Left lung (tissue), 14 donors: ENCODE measurements at places on chromosomes 6 and 20. TPM values are rescaled to one million over a fixed set of nuclear protein-coding genes. Genes with fewer than 3 reads are reported as not detected.

LHFPL5 gene
- polyA plus RNA-seq: not detected

DNA sequence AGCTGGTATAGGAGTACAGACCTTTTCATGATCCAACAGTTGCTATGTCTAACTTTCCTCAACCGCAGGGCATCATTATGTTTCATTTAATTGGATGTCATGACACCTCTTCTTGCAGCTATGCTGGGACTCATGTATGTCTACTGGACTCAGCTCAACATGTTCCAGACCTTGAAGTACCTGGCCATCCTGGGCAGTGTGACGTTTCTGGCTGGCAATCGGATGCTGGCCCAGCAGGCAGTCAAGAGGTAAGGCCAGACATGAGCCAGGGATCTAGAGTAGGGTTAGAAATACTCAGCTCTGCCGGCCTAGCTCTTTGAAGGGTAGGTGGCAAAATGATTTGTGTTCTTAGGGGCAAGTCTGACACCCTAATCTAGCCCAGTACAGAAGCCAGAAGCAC lies 25.2 kb downstream of the GHRH start:
- no peak for DNase-seq

DNA sequence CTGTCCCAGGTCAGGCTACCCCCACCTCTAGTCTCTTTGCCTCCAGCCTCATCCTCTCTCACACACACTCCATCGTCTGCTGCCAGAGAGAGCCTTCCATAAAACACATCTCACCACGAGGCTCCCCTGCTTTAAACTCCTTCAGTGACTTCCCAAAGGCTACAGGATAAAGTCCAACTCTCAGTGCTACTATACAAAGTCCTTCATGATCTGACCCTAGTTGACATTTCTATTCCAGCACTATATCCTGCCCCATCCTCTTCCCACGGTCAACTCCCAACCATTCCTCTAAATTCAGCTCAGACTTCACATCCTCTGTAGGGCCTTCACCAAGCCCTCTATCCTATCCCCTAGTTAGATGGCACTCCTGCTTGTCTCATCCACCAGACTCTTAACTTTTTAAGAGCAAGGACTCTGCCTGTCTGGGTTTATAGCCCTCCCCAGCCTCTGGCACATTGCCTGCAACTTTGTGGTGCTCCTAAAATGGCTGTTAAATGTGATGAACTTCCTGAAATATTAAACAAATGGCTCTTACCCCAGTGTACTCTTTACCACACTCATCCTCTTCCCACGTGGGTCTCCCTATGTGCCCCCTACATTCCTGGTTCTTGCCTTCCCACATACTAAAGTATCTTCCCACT lies 36.1 kb downstream of the KIF16B start:
- no peak for DNase-seq

GRCh38 chr6:63425493-63425892 lies 105.7 kb upstream of the LGSN start:
- DNase-seq: no peak

DNA sequence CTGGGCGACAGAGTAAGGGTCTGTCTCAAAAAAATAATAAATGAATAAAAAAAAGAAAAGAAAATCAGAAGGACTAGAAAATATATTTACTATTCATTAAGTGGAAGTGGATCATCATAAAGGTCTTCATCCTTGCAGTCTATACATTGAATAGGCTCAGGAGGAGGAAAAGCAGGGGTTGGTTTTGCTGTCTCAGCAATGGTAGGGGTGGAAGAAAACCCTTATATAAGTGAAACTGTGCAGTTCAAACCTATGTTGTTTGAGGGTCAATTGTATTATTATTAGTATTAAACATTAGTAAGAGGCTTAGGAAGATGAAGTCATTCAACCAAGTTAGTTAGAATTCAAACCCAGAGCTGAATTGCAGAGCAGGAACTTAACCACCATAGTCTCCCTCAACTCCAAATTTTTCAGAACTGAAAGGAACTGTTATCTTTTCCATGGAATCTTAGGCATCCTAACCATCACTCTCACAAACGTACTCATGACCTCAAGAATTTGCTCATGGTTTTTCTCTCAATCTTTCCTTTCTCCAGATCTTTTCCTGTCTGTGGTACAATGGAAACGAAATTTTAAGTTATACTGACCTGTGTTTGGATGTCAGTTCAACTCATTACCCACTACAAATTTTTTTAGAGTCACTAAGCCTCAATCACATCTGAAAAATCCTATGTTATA lies 7.7 kb upstream of the SMIM13 start:
- DNase-seq: no peak

DNA sequence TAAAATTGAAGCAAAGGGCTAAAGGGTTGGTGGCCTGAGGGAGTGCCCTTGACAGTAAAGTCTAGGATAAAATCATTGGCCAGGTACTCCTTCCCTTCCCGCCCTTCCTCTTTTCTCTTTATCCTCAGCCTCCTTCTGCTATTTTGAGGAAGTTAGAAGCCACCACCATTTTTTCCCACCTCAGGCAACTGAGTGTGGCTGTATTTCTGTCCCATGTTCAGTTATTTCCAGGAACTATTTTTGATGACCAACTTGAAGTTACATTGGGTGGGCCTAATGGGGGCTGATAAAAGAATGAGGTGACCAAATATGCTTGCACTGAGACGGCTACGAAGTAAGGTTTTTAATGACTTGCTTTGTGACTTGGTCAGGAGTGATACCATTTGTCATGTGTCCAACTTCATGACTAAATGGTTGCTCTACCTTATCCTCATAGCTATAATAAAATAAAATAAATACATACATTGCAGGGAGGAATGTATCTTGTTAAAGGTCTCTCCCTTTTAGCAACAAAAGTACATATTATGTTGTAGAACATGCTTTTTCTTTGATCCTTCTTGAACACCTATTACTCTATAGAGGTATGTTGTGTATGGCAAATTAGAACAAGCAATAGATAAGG lies 12.0 kb downstream of the PTPN1 start:
- DNase-seq: no peak

CDKN1A gene
- polyA plus RNA-seq: 6.9 TPM

DNA sequence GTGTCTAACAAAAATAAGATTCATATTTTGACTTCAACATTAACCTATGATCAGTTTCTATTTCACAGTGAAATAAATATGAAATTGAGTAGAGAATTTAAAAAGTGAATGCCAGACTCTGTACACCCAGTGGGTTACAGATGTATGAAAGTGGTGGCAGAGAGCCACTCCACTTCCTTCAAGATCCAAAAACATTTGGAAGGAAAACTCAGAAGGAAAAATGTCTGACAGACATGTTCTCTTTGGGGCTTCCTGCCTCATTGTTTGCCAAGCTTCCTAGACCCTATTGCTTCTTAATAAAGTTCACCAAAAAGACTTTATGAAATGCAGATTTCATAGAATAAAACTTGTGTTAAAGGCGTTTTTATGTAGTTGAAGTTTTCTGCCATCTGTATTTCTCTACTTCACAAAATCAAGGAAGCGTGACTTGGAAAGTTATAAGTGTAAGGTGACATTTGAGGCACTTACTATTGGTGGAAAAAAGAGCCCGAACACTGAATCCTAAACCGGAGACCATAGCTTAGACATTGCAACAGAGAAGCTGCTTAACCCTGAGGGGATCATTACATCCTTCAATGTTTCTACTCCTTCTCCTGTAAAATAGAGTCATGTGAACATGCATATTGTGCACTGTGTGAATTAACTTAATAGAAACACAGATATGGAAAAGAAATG lies 12.8 kb downstream of the HMGCLL1 start:
- DNase-seq: no peak

SLC22A7 gene
- not detected for polyA plus RNA-seq

GRCh38 chr6:127221201-127221600 lies 45.5 kb upstream of the RNF146 start:
- no peak for DNase-seq

SNX9 gene
- 40.7 TPM for polyA plus RNA-seq

DNA sequence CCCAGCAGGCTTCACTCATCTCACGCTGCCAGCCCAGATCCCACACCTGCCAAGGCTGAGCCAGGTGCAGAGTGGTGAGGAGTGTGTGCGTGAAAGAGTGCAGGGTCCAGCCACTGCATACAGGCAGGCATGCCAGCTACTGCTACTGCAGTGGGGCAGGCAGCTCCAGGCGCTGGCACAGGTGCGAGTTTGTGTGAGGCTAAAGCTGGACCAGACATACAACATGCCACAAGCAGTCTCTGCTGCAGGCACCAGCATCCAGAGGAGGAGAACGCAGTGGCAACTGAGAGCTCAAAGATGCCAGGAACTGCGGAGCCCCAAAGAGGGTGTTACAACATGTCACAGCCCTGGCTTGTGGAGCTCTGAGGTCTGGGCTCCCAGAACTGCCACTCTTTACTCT lies 149.8 kb downstream of the EYS start:
- no peak for DNase-seq

ME1 gene
- 11.4 TPM for polyA plus RNA-seq

PSMG4 gene
- polyA plus RNA-seq: 18.6 TPM

ZNF165 gene
- polyA plus RNA-seq: 2.4 TPM

THBS2 gene
- polyA plus RNA-seq: 4.8 TPM

DNA sequence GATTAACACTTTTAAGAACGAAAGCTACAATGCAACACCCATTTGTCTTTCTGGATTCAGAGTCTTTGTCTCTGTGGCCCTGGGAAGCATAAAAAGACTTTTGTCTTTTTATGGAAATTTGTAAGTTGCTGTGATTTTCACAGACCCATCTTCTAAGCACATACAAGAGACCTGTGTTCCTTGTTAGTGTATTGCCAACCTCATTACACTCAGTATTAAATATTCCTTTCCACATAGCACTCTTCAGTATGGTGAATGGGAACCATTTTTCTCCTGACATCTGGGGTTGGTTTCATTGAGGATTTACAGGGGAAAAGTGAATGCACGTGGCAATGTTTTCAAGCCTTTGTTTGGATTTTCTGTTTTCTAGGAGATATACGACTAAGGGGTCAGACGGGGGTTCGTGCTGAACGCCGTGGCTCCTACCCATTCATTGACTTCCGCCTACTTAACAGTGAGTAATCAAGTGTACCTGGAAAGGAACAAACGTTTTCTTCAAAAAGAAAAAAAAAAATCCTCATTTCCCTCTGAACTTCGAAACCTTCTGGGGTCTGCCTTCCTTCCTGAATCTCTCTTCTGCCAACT lies 141.7 kb downstream of the MTFR2 start:
- no peak for DNase-seq

L3MBTL1 gene
- polyA plus RNA-seq: 20.3 TPM

- no peak for DNase-seq
Measured at GRCh38 chr20:31811796-31812728, 7.1 kb upstream of the MYLK2 start.

PPP1R16B gene
- 6.8 TPM for polyA plus RNA-seq

CNBD2 gene
- 0.84 TPM for polyA plus RNA-seq

TRIM31 gene
- polyA plus RNA-seq: not detected

DNA sequence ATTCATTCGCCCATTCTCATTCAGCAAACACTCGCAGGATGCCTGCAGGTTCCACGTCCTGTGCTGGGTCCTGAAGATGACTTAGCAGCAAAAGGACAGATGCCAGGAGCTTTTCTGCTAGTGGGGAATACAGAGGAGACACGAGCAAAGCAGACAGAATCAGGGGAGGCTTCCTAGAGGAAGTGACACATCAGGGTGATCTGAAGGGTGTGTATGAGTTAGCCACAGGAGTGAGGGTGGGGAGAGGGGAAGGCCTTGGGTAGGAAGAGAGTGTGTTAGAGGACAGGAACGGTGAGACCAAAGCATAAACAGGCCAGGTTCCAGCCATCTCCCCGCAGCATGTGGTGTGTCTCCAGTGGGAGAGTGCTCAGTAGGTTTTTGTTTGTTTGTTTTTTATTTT lies 73.4 kb upstream of the GTSF1L start:
- DNase-seq: no peak

THBD gene
- 38.4 TPM for polyA plus RNA-seq

DNA sequence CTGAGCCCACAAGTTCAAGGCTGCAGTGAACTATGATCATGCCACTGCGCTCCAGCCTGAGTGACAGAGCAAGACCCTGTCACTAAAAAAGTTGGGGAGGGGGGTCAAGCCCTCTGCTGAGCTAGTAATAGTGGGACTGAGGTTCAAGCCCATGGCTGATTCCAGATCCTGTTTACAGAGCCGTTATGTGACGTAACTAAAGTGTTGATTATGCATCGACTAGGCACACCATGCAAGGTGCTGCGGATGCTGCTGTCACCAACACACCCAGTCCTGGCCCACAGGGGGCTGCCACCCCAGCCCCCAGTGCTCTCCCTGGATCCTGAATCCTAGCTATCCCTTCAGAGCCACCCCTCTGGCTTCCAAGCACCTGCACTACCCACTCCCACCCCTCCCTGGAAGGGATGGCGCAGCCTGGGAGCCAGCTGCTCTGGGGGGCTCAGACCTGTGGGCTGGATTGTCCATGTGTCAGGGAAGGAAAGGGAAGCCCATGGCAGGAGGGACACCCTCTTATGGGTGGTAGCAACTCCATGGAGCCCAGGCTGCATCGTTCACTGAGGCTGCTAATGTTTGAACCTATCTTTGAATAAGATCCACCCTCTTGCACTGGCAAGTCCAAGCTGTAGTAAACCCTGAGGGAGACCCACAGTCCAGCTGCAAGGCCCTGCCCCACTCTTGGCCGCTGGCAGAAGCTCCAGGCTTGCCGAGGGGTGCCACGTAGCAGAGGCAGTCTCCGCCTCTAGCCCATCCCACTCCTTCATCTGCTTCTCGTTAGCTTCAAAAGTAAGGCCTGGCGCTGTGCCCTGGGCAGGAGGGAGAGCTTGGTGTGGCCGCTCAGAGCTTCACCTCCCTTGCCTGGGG lies 95.0 kb downstream of the SNX5 start:
- peak; percentile 91 for DNase-seq

PAK5 gene
- polyA plus RNA-seq: 0.30 TPM

DNA sequence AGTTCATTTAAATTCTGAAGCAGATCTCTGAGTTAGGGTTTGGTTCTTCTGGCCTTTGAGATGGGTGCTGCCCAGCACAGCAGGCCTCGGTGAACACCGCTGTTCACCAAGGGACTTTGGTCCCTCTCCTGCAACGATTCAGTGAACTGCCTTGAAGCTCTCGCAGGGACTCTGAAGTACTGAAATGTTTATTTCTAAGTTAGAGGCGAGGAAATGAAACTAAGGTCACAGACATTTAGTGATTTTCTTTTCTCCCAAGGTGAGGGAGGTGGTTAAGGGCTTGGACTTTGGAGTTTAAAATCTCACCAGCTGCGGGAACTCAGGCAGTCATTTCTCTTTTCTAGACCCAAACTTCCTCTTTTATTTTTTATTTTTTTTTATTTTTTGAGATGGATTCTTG lies 26.2 kb downstream of the E2F3 start:
- DNase-seq: no peak

CPNE5 gene
- 7.0 TPM for polyA plus RNA-seq

- DNase-seq: no peak
Measured at GRCh38 chr6:165883851-165884640, 221.0 kb upstream of the PDE10A start.

GRCh38 chr6:160775792-160776580 lies 73.9 kb downstream of the PLG start:
- peak; percentile 38 for DNase-seq

DNA sequence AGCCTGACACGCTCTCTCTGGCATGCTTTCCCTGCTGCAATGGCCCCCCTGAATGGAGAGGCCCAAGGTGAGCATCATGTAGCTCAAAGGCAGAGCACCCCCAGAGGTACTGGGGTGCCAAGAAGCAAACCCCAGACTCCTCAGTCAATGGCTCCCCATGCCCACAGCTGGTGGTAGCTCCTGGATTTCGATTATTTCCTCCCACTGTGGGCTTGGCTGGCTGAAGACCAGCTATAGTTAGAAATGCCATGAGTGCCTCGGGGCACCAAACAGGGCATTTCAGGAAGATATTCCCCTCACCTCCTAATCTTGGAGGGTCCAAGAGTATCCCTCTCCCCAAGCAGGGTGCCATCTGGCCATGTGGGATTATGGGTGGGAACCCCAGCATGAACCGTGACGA lies 16.8 kb downstream of the MAP1LC3A start:
- DNase-seq: no peak
